ENCODE measurements at places on chromosomes 5 and 9. TPM values are rescaled to one million over a fixed set of nuclear protein-coding genes. Genes with fewer than 3 reads are reported as not detected.

Gene SLIT3
- total RNA-seq, result 0.69 TPM

Gene SEMA6A
- total RNA-seq, result not detected

Gene DEPDC1B
- total RNA-seq, result 34.1 TPM

Gene GAPT
- total RNA-seq, result not detected

Gene STKLD1
- 0.45 TPM for total RNA-seq

Gene SNCB
- total RNA-seq, result 0.69 TPM

Gene CACFD1
- 1.3 TPM for total RNA-seq

Gene CNTNAP3
- total RNA-seq, result not detected

Gene BSPRY
- 8.2 TPM for total RNA-seq

Gene PCDHB13
- total RNA-seq, result not detected

Gene OR1J2
- not detected for total RNA-seq

Gene WWC1
- total RNA-seq, result 0.45 TPM

Gene PCDHA5
- total RNA-seq, result not detected

Gene PHF24
- not detected for total RNA-seq

Data from activated CD8-positive, alpha-beta T cell treated with anti-CD3 and anti-CD28 coated beads for 36 hours (primary cell).